ENCODE measurements at places on chromosomes 5 and 9.

DNA sequence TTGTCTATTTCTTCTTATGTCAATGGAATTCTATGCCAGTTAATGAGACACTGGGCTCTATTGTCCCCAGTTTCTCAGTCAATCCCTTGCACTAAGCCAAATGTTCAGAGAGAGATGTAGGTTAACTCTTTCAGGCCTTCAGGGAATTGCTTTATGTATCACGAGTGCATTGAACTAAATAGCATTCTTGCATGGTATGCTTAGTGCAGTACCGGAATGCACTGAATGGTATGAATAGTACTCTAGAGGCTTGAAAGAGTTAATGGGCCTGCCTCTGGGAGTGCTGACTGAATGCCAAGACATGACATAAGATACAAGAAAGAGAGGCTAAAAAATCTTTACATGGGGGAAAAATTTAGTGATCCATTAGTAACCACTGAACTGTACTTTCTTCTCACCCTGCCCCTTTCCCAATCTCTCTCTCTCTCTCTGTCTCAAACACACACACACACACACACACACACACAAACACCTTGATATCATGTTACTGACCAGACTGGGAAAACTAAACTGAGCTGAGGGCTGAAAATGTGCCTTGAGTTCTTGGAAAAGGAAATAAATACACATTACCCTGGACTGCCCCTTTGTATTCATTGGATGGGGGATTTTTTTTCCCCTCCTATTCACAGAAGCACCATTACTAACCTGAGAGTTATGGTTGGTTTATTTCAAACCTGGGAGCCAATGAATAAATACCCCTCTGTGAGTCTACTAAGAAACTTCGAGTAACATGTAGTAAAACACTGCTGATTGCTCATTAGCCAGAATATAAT, 35.4 kb upstream of the TMC1 start:
- no peak for DNase-seq

GRCh38 chr5:107211630-107212029, 459.1 kb downstream of the EFNA5 start:
- no peak for DNase-seq

- no peak for DNase-seq
These were observed 564.8 kb upstream of the WWC1 start for GRCh38 chr5:167726642-167727041.

DNA sequence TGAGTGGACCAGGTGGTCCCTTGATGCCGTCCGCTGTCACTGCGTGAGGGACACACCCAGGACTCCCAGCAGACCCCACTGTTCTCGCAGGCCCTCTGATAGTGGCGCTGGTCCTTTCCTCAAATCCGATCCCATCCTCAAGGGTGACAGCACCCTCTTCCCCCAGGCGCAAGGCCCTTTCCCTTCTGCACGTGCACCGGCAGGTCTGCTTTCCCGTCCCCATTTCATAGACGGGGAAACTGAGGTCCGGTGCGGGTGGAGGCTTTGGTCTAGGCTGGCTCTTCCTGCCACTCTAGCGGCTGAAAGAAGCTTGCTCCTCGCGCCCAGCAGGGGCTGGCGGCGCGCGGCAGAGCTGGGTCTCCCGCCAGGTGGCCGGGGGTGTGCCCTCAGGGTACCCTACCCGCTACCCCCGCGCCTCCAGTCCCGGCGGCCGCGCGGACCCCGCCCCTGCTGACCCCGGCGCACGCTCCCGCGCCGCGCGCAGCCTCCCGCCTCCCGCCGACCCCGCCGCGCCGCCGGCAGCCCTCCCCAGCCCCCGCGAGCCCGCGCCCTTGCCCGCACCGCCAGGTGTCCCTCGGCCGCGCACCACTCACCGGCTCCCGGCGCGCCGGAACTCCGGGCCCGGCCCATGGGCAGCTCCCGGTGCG, 453 bp downstream of the RASGEF1C start:
- DNase-seq, result no peak

- no peak for DNase-seq
These were observed 476.3 kb downstream of the RAB3C start for GRCh38 chr5:59058969-59059687.

GRCh38 chr9:88342246-88342645, 46.0 kb upstream of the SPIN1 start:
- DNase-seq, result no peak

DNA sequence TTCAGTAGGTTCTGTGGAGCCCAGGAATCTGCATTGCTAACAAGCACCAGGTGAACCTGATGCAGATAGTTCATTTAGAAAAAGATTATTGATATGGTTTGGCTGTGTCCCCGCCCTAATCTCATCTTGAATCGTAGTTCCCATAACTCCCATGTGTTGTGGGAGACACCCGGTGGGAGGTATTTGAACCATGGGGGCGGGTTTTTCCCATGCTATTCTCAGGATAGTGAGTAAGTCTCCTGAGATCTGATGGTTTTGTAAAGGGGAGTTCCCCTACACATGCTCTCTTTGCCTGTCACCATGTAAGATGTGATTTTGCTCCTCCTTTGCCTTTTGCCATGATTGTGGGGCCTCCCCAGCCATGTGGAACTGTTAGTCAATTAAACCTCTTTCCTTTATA, 212.0 kb downstream of the RAB3C start:
- no peak for DNase-seq

- DNase-seq, result no peak
These were observed 22.3 kb upstream of the TTLL11 start for GRCh38 chr9:122115176-122116035.

DNA sequence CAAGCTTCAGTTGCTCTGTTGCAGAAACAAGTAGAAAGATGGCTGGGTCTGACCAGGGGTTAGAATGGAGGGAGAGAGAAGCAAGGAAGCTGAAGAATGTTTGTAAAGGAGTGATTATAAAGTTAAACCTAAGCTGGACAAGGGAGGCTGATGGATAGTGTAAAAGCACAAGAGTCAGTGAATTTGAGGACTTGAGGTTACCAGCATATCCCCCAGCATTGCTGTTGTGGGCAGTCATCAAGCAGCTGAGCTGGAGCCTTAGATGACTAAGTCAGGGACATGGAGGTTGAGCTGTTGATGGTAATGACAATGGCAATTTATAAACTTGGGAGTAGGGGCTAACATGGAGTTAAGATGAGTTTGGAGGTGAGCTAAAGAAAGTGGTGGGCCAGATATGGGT, 131.5 kb downstream of the ERCC6L2 start:
- DNase-seq, result no peak

DNA sequence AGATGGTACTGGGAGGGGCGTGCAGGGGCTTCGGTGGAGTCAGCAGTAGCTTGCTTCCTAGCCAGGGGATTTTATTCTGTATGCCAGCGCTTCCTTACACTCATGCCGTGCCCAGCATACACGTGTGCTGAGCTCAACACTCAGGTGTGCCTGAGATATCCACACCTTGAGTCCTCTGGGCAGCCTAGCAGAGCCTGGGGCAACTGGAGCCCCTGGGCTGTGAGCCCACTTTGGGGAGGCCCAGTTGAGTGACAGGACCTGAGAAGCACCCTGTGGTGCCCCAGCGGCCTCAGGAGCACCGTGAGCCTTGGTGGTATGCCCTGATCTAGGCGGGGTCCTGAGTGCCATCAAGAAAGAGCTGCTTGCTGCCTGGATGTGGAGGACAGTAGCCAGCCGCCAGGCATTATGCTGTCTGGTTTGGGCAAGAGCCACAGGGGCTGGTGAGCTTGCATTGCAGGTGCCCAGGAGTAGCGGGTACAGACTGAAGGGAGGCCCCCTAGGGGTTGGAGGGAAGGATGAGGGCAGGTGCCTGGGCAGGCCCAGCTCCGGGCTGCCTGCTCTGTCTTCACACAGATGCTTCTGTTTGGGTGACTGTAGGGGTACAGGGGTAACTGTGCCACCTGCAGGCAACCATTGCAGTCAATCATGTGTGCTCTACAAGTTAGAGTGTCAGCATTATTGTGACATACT, 42.9 kb downstream of the BNIP1 start:
- DNase-seq, result peak; percentile 33

GRCh38 chr9:131657037-131657377, 82.9 kb downstream of the RAPGEF1 start:
- peak; percentile 70 for DNase-seq

GRCh38 chr9:14081745-14082144, 232.2 kb downstream of the NFIB start:
- no peak for DNase-seq

- no peak for DNase-seq
These were observed 45.5 kb downstream of the ELL2 start for GRCh38 chr5:95915999-95916686.

DNA sequence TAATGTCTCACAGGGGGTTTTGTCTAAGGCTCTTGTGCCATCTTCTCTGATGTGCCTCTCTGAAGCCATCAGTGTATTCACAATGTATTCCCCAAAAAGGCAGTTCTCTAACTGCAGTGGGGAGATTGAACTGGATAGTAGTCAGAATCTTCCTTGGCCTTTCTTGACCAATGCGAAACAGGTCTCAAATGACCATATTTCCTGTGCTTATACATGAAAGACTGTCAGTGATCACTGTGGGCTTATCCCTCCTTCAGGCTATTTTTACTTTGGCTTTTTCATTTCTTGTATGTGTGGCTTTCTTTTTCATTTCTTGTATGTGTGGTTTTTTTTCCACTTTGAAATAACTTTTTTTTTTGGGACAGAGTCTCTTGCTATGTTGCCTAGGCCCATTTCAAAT, 19.7 kb downstream of the HMGXB3 start:
- DNase-seq, result no peak

DNA sequence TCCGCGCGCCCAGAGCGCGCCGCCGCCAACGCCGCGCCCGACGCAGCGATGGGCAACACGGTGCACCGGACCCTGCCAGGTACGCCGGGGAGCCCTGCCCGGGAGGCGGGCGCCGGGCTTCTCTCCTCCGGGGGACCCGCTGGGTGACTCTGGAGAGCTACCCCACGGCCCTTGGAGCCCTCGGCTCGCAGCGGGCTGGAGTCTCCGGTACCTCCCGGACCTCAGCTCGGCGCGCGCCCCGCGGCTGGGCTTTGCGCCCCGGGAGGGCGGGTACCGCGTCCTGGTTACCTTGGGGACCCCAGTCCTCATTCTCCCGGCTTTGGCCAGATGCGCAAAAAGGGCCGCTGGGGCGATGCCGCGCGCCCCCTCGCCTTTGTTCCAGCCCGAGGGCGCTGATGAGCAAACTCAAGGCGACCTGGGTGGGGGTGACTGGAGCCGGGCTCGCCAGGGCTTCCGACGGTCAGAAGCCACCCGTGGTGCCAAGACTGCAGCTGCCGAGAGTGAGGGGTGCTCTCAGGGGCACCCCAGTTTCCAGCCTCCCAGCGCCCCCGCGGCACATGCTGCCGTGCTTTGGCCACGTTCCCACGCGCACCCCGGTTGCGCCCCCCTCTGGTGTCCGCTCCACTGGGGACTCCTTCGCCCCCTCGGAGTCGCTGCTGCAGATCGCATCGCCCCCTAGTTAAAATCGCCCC, 442 bp downstream of the NEURL1B start:
- no peak for DNase-seq

DNA sequence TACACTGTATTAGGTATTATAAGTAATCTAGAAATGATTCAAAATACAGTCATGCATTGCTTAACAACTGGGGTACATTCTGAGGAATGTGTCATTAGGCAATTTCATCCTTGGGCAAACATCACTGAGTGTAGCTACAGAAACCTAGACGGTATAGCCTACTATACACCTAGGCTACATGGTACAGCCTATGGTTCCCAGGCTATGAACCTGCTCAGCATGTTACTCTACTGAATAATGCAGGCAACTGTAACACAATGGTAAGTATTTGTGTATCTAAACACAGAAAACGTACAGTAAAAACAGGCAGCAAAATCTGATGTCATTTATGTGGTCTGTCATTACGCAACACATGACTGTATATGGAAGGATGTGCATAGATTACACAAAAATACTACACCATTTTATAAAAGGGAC, 96.8 kb downstream of the RAPGEF6 start:
- DNase-seq, result no peak

GRCh38 chr9:107173422-107174180, 109.5 kb upstream of the RAD23B start:
- DNase-seq, result no peak

- no peak for DNase-seq
These were observed 507.7 kb upstream of the PTGER4 start for GRCh38 chr5:40171971-40172370.

DNA sequence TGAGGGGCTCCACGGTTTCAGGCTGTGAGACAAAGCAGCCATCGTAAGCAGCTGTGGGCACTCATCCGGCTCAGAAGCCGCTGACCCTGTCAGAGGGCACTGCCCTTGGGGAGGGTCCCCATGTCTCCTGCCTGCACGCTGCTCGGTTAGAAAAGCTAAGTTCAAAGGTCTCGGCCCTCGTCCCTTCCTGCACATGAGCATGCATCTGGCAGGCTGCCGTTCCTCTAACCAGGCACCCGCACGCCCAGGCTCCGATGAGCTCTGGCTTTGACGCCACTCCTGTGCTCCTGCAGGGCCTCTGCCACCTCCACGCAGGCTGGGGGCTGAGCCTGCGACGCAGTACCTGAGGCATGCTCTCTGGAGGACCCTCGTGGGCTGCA, 51.3 kb downstream of the NKD2 start:
- no peak for DNase-seq

DNA sequence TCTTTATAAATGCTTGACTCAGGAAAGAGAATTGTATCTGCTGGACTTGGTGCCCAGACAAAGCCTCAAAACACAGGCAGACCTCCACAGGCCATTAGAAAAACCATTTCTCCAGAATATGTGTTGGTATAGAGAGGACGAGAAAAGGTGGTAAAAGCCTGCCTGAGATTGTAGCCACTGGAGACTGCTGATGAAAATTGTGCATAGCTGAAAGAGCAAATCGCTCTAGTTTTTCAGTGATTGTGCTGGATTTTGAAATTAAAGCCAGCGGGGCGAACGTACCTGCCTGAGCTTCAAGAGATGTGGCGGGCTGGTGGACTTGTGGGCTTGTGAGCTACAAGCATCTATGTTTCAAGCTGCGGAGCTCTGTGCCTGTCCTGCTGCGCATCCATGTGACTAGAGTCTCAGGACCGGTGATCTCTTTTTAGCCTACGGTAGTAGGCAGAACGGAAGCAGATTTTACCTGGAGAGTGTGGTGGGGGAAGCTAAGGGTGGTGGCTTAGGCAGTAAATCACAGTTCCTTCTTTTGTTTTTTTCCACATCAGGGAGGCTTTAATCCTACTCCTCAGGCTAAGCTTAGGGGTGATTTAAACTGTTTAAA, 193.6 kb downstream of the SREK1 start:
- no peak for DNase-seq

- DNase-seq, result no peak
These were observed 10.6 kb upstream of the SLC44A1 start for GRCh38 chr9:105233873-105234272.

All from Jurkat, Clone E6-1 (cell line).